ENCODE measurements at places on chromosomes 5 and 9.

- no peak for DNase-seq
Measured at GRCh38 chr5:16654647-16655334, 38.0 kb upstream of the RETREG1 start.

DNA sequence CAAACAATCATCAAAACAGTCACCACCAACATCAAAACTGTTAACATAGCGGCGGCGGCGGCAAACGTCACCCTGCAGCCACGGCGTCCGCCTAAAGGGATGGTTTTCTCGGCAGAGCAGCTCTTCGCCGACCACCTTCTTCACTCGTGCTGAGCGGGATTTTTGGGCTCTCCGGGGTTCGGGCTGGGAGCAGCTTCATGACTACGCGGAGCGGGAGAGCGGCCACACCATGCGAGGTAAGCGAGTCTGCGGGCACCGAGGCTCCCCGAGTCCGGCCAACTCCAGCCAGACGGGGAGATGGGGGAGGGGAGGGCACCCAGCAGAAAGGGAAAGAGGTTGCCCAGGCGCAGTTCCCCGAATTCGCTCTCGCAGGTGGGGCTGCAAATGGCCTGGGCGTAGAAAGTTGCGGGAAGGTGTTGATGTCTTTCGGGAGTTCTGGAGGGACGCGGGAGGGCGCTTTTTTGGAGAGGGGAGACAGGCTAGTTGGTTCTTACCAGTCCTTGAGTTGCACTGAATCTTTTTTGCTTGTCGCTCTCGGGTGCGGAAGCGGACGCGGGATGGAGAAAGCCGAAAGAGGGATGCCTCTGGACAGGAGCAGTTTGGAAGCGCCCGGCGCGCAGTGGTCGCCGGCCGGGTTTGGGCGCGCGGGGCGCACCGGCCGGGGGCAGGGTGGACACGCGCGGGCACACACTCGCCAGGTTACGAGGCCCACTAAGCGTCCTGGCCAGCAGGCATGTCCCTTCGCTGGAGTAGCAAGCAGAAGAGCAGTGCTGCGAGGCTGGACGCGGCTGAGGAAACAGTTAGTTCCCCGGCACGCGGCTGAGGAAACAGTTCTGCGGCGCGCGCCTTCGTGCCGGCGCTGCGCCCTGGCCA is 849 bp downstream of the RORB start:
- no peak for DNase-seq

GRCh38 chr9:127545196-127546124 is 66.6 kb upstream of the STXBP1 start:
- no peak for DNase-seq

DNA sequence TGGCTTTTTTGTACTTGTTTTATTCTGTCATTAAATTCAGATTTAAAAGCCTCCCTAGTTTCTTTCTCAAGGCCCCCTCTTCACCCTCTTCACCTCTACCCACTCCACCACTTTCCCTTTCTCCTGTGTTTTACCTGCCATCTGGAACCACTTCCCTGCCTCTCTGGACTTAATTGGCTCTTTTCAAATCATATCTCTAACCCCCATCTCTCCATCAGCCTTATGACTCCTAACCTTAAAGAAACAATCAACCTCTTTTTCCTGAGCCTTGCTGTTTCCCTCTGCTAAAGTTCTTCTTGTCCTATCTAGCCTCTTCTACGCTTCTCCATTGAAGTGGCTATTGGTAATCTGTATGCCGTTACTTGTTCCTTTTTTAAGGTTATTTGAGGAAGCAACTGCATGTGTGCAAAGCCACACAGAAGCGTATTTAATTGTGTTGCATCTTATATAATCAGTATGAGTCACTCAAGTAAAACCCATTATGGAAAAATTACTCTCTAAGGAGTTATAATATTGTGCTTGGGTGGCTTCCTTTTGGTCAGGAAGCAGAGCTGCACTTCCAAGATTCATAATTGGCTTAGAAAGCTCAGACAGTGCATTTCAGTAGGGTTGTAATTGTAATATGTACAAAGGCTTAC is 653.6 kb upstream of the ITGA1 start:
- DNase-seq: no peak

GRCh38 chr9:90637626-90638025 is 5.0 kb downstream of the DIRAS2 start:
- DNase-seq: no peak

GRCh38 chr5:22391956-22392355 is 461.2 kb downstream of the CDH12 start:
- DNase-seq: no peak

DNA sequence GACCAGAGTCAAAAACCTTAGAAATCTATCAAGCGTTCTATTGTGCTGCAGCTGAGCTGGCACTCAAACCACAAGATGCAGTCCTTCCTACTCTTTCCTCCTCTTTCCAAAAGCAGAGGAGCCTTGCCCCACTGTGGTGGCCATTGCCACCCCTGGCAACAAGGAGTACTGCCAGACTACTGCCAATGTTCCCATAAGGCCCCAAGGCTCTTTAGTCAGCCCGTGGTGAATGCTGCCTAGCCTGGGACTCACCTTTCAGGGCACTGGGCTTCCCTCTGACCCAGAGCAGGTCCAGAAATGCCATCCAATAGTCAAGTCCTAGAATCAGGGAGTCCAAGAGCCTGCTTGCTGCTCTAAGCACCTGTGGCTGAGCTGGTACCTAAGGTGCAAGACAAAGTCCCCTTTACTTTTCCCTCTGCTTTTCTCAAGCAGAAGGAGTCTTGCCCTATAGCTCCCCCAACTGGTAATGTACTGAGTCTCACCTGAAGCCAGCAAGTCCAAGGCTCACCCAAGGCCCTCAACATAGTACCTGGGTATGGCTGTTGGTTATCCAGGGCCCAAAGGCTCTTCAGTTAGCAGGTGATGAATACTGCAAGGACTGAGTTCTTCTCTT is 219.4 kb downstream of the ATPSCKMT start:
- DNase-seq: no peak

DNA sequence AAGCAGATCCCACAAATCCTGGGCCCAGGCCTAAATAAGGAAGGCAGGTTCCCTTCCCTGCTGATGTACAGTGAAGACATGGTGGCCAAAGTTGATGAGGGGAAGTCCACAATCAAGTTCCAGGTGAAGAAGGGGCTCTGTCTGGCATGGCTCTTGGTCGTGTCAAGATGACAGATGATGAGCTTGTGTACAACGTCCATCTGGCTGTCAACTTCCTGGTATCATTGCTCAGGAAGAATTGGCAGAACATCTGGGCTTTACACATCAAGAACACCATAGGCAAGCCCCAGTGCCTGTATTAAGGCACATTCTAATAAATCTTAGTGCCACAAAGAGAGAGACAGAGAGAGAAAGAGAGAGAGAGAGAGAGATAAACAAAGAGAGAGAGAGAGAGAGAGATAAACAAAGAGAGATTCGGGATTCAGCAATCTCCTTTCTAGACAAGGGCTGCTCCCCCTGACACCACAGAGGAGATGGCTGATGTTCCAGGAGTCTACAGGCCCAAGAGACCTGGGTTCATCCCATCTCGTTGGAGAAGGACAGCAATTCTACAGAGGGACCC is 45.5 kb upstream of the HSPA9 start:
- DNase-seq: no peak

- no peak for DNase-seq
Measured at GRCh38 chr5:33136785-33137184, 304.0 kb upstream of the TARS1 start.

DNA sequence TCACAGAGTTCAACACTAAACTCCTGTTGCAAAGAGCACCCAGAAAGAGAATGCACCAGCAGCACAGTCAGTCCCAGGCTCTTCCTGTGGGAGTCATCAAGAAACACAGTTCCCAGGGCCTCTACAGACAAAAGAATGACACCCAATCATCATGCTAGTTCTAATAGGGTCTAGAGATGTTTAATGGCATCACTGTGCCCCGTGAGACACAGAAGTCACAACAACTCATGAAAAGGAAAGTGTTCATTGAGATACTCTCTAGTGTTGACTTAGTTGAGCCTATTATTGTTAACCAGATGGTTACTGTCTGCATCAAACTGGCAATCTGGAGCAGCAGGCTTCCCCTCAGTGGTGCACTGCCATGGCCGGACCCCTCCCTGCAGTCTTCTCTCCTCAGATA is 1.6 kb downstream of the KLHL3 start:
- no peak for DNase-seq

DNA sequence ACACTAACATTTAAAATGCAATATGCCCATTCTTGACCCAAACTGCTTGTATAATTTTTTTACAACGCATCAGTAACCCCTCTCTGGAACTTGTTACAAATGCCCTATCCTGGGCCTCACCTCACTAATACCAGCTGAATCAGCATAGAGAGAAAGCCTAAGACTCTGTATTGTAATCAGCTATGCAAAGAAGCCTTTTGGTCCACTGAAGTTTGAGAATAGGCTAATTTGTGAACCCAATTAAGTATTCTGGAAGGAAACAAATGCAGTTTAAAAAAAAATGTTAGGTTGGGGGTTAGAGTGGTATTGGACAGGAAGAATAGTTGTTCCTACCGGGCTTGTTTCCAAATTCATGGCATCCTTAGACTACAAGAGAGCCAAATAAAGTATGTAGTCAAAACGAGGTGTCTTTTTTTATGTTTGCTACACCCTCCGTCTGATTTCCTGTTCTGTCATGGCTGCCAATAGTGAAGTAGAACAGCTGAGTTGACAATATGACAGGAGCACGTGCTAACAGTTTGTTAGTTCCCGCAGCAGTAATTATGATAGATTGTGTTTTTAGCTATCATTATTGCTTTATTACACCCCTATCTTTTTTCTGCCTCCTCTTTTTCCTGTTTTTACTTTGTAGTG is 1048.7 kb upstream of the NUDT12 start:
- DNase-seq: no peak

GRCh38 chr9:123571240-123571639 is 215.2 kb downstream of the CRB2 start:
- no peak for DNase-seq

DNA sequence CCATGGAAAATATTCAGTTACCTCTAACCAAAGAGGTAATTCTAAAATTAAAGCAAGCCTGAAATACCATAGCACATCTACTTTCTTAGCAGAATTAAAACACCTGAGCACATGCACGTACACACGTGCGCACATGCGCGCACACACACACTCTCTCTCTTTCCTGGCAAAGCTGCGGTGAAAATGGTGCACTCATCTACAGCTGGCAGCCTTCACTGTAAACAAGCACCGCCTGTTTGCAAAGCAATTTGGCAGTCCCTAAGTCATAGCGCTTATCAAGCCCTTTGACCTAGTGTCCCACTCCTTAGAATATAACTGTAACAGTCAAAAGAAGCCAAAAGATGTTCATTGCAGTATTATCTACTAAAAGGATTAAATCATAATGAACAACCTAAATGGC is 278.7 kb downstream of the DENND1A start:
- DNase-seq: no peak

DNA sequence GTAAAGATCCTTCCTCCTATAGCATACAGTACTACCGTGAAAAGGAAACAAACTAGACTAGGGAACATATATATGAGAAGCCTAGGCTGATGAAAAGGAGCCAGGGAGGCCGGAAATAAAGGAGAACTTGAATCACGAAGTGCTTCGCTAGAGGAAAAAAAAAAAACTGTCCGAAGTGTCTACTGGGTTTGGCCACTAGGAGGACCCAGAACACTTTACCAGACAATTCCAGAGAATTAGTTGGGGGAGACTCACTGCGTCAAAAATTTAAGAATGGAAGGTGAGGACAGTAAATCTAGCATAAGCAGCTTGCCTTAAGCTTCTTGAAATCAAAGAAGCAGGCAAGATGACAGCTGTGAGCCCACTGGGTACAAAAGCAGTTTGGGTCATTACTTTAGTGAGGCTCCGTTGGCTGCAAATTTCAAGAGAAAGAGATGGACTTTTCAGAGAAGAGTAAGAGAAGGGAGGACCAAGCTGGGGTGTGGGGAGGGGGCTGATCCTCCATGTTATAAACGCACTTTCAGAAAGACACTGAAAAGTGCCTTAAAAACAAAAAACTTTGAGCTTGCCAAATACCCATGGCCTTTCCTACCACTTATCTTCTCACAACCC is 47.4 kb downstream of the P4HA2 start:
- DNase-seq: no peak

- no peak for DNase-seq
Measured at GRCh38 chr9:30964332-30964731, 1420.1 kb upstream of the ACO1 start.

DNA sequence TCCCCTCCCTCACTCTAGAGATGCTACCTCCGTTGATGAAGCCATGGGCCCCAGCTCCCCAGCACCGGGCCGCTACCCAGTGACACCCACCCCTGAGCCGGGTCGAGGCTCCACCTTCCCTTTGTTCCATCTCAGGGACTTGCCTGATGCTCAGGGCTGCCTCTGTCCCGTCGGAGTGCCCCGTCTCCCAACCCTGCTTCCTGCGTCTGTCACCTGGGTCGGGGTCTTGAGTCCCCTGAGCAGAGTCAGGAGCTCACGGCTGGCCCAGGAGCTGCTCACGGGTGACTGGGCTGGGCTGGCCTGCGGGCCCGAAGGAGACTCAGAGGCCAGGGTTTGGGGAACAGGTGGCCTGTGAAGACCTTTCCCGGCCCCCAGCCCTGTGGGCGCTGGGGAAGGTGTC is 85.3 kb downstream of the KCNT1 start:
- no peak for DNase-seq

GRCh38 chr5:51684794-51685355 is 301.6 kb downstream of the ISL1 start:
- DNase-seq: no peak

GRCh38 chr5:180872419-180872818 is 11.3 kb upstream of the ZFP62 start:
- DNase-seq: no peak

- DNase-seq: no peak
Measured at GRCh38 chr5:95759634-95760033, 28.5 kb downstream of the RHOBTB3 start.

GRCh38 chr5:59328709-59329296 is 564.7 kb downstream of the PDE4D start:
- DNase-seq: no peak

GRCh38 chr5:159319832-159320231 is 10.5 kb downstream of the IL12B start:
- no peak for DNase-seq

DNA sequence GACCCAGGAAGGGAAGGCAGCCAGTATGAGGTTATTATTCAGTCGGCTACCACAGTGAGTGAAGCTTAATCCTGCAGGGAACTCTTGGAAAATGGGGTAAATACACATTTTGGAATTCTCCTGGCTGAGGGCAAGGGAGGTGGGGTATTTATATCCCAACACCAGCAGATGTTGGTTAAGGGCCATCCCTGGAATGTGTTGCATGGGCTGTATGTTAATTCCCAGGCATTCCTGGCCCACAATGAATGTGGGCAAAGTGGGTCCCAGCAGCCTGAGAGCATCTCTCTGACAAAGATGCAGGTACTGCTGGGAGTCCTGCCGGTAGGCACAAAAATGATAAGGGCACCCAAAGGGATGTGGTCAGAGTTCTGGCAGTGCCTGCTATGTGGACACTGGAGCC is 2.9 kb upstream of the GPRIN1 start:
- DNase-seq: no peak

- DNase-seq: no peak
Measured at GRCh38 chr9:79210541-79211243, 361.1 kb upstream of the TLE4 start.

DNA sequence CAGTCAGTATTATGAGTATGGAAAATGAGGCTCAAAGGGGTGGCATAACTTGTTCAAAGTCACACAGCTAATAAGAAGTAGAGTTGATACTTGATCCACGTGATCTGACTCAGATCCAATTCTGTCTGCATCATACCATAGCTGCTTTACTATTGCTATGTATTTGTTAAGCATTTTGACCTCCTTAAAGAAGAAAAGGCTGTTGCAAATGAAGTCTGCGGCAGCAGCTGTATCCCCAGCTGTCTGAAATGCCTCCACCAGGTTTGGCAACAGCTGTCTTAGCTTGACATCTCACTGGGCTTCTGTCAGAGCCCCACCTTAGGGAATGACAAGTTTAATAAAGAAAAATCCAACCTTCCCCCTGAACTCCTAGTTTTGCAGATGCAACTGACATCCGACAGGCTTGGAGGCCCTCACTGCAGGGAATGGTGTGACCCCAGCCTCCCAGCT is 75.6 kb upstream of the SLC44A1 start:
- DNase-seq: no peak

All from stimulated activated CD4-positive, alpha-beta T cell treated with anti-CD3 and anti-CD28 coated beads, Interleukin-12 subunit alpha, Interleukin-12 subunit beta, amount 100 ng/mL, for 24 hours (primary cell).